ENCODE measurements at places on chromosomes 4 and X.

- no peak for DNase-seq
Measured at GRCh38 chr4:82640540-82640939, 78.8 kb upstream of the TMEM150C start.

GRCh38 chr4:14091966-14092365 is 464.4 kb upstream of the BOD1L1 start:
- DNase-seq, result no peak

- DNase-seq, result no peak
Measured at GRCh38 chr4:153090181-153090580, 114.1 kb upstream of the TRIM2 start.

GRCh38 chrX:150692296-150692695 is 900 bp upstream of the MTMR1 start:
- no peak for DNase-seq

GRCh38 chrX:137646472-137646871 is 80.5 kb downstream of the ZIC3 start:
- no peak for DNase-seq

DNA sequence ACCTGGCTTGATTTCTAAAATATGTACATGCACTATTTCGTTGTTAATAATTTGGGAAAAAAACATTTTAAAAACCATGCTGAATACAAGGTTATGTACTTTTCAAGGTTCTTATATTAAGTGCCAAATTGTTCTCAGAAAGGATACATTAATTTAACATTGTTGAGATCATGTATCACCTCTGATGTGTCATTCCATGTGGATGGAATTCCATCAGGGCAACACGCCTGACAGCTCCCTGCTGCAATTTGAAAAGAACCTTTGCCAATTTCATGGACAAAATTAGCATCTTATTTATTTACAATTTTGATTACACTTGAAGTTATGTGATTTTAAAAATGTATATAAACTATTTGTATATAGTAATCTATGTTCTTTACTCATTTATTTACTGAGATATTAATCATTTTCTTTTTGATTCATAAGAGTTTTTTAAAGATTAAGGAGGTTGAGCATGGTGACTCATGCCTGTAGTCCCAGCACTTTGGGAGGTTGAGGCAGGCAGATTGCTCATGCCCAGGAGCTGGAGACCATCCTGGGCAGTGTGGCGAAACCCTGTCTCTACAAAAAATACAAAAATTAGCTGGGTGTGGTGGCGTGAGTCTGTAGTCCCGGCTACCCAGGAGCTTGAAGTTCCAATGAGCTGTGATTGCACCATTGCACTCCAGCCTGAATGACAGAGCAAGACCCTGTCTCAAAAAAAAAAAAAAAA is 142.8 kb downstream of the ENPP6 start:
- no peak for DNase-seq

DNA sequence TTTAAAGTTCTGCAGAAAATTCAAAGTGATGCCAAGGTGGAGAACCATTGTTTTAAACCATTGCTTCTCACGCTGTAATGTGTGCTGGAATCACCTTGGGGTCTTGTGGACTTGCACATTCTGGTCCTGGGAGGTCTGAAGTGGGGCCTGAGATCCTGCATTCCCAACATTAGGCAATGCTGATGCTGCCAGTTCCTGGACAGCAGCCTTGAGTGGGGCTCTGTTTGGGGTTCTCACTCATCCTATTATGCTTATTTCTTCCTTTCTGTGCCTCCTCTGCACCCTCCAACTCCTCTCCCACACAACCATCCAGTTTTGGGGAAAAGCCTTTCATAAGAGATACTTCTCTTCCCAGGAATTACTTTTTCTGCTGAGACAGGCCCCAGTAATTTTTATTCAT is 44.2 kb upstream of the RASSF6 start:
- DNase-seq, result no peak

Data from T-helper 17 cell (primary cell).